ENCODE measurements at places on chromosomes 1 and 21.

GRCh38 chr1:181424786-181425403 lies 58.4 kb upstream of the CACNA1E start:
- peak; percentile 88 for DNase-seq

GRCh38 chr1:75696000-75696399 lies 28.5 kb upstream of the ACADM start:
- no peak for DNase-seq

DNA sequence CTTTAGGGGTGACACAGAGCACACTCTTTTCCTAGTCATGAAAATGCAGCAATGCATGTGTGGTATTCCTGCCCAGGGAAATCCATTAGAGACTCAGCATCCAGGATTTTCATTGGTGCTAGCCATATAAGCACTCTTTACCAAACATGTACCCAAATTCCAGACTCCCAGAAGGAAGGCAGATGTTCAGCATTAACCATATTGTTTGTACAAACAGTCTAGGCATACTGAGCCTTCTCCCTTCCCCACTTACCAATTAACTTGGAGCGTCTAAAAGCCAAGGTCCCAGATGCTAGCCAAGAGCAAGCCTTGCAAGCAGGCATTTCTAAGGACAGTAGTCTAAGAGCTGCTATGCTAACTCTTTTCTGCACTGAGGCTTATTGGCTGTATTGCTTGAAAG lies 27.9 kb downstream of the ZBED6 start:
- no peak for DNase-seq

DNA sequence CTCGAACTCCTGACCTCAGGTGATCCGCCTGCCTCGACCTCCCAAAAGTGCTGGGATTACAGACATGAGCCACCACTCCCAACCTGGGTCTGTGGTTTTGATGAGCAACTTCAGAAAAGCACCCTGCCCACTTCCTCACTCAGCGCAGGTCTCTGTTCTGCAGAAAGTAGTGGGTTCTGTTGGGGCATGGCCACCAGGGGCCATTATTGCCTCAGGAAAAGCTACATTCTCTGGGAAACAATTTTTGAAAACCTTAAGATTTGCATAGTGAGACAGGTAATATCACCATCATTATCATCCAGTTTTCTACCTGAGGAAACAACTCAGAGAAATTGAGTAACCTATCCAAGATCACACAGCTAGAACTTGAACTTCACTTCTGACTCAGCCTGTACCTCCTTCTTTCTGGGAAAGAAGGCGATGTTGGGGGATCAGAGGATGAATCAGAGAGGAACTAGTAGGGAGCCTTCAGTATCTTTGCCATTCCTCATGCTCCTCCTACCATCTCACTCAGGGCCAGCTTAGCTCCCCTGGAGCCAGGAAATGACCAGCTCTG lies 7.1 kb upstream of the NES start:
- DNase-seq, result no peak

DNA sequence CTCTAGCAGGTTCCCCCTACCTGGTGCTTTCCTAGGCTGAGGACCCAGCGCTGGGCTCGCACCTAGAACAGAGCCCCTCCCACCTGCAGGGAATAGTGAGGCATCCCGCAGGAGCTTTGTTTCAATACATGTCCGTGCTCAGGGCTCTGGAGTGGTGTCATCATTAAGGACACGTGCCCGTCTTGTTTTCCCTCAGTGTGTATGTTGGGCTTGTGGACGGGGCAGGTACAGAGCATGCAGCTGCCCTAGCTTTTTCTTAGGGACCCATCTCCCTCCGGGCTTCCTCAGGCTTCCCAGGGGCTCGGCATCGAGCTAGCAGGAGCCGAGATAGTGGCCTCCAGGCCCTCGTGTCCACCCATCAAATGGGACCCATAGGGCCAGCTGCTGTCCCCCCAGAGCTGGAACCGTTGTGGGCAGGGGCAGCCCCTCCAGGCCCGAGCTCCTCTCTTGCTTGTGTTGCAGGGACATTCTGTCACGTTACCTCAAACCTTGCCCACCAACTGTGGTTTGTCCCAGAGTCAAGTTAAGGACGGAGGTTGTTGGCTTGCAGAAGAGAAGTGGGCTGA lies 3.9 kb downstream of the TMEM201 start:
- DNase-seq, result no peak

- DNase-seq, result no peak
These were observed 350.0 kb downstream of the USP25 start for GRCh38 chr21:16079830-16080229.

- peak; percentile 3 for DNase-seq
These were observed 484.4 kb downstream of the PLA2G4A start for GRCh38 chr1:187313115-187313514.

DNA sequence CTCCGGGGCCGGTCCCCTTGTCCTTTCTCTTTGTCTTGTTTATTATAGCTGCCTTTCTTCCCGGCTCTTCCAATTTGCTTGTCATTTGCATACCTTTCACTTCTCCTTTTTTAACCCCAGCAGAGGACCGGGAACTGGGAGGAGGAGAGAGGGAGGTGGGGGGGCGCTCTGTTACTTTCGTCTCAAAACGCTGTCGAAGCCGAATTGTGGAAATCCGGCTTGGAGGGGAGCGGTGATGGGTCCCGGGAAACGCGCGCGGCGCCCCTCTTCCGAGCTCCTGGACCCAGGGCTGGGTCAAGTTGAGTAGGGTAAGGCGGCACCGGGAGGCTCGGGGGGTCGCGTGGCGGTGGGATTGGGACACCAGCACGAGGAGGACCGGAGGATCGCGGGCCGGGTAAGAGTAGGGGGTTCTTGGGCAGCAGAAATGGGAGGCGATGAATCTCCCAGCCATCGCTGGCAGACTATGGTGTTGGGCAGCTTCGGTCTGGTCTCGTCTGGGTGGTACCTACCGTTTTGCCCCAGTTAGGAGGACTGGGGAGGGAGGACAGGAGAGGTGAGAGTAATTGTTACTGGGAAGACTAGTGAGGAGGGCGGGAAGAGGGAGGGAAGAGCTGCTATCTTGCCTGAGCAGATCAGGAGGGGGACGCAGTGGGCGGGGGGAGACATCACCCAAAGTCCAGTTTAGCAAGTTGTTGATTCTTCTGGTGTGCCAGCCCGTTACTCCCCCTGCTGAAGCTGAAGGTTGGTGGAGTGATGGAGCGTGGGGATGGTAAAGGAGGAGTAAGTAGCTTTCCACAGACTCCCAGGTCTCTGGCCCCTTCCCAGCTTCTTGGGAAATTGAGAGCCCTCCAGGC lies 1.5 kb downstream of the PROX1 start:
- peak; percentile 44 for DNase-seq

DNA sequence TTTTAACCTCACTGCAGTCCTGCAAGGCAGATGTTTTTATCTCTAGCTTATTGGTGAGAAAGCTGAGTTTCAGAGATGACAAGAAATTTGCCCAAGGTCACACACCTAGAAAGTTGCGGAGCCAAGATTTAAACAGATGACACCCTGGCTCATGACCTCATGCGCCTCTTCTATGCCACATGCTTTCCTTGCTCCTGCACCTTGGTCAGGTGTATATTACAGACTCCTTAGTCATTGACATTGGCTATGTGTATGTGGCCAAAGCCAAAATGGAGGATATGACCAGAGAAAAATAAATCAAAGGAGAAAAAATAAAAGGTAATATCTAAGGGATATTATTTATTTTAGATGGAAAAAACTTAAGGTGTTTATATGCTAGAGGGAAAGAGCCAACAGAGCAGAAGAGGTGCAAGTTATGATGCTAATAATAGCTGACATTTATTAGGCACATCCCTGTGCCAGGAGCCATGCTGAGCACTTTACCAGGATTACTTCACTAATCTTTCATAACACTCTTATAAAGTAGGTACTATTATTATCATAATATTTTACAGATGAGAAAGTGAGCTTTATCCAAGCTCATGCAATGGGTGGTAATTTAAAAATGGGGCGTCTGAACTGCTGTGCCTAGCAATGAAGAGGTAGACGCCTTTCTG lies 13.8 kb upstream of the MYOC start:
- no peak for DNase-seq

- DNase-seq, result no peak
These were observed 76.8 kb upstream of the ANGPTL1 start for GRCh38 chr1:178947677-178947981.

DNA sequence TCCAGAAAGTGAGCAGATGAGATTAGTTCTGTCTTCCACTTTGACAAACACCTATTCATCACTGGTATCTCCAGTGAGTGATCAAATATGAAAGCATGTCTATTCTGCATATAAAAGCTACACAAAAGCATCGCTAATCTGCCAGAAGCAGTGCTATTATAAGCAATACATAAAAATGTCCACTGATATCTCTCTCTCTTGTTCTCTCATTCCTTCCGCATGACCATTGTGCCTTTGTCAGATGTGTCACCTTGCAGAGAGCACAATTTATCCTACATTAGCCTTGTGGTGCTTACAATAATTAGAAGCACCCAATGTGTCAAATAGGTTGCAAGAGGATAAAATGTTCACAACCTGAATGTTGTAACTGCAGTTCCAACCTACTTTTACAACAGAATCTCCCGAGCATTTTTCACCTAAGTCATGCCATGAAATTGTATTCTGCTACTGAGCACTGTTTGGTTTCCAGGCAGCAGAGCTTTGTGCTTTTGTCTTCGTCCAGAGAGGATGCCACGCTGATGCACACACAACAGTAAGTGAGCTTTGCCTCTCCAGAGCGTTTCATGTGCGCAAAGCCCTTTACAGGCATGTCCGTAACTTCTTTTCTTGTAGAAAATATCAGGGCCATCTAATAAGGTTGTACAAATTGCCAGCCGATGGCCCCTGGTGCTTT lies 198.7 kb upstream of the PLD5 start:
- DNase-seq, result no peak

DNA sequence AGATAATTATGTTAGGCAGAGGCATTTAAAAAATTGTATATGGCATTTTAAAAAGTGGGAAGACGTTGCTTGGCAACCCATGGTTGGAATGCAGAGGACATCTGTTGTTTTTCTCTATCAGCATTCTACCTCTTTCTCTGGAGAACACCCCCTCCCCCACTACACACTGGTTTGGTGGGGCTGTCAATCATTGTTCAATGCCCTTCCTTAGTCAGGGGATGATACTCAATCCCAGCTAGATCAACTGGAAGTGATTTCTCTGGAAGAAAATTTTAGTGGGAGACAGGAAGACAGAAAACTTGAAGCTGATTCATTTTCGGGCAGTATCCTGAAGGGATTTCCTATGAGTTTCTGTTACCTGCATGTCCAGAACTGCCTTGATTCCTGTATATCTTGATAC lies 35.7 kb upstream of the CAP1 start:
- no peak for DNase-seq

DNA sequence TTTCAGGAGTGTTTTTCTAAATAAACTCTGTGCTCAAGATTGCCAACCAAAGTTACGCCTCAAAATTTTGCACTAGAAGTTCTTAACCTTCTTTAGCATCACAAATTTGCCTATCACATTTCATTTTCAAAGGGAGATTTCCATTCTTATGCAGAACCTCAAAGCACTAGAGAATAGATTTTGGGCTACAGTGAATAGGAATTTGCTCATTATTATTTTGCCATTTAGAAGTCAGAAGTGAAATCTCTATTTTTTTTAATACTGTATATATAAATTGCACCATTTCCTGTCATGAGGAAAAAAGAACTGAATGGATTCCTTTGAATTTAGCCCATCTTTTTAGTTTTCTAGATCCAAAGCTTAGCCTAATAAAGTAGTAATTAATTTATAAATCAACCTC lies 796.4 kb downstream of the ADGRL2 start:
- no peak for DNase-seq

GRCh38 chr1:31771891-31772668 lies 7.9 kb upstream of the ADGRB2 start:
- no peak for DNase-seq
